NCI-H1092 treated with DMSO at 0.1 percent for 48 hours (cell line): ENCODE measurements at places on chromosomes 2 and 18.
A peak's percentile ranks its signal among the peaks of the same experiment; 100 is the strongest.

DNA sequence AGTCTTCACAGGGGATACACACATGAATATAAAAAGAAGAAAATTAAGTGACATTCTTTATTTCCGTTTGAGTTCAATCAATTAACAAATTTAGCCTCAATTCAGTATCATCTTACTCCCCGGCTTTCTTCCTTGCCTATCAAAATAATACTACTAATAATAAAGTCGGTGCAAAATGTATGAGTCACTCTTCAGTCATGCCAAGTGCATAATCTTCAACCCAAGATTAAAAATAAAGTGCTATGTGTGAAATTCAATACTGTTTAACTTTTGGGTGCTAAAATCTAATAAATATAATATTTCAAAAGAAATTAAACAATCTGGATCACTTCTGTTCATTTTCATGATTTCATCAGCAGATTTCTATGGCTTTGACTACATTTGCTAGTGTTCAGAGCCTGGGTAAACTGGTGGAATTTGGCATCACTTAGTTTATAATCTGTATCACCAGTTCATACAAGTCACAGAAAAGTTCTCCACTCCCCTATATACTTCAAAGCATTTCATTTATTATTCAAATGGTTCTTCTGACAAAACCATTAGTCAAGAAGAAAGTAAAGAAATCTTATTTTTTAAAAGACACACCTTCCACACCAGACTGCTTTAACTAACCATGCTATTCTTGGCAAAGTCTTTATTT is 183.6 kb downstream of the THADA start:
- no peak for DNase-seq

- DNase-seq = no peak
These were observed 420.2 kb downstream of the THSD7B start for GRCh38 chr2:137185378-137186078.

DNA sequence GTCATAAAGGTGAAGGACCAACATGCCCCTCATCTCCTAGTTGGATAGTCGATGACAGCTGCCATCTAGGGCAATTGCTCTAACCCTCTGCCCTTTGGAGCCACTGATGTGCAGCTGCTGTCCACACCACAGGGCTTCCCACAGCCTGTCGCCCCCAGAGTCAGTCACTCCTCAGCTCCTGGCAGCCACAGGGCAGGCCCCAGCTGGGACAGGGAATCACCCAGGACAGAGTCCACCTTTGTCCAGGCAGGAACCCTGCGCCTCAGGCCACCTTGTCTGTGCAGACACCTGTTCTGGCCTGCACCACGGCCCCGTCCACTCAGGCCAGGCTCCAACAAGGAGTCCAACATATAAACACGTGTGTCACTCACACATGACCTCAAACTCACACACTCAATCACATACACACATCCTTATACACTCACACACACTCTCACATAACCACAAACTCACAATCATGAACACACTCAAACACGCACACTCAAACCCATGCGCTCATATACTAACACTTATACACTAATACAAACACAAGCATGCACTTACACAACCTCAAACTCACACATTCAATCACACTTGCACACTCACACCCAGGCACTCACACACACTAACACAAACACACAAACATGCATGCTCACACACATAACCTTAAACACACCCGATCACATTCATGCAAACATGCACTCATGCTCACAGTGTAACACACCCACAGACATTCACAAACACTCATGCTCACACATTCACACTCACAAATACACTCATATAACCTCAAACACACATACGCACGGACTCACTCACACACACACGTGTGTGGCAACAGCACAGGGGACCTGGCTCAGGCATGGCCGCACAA is 29.7 kb downstream of the HDAC4 start:
- DNase-seq = no peak

DNA sequence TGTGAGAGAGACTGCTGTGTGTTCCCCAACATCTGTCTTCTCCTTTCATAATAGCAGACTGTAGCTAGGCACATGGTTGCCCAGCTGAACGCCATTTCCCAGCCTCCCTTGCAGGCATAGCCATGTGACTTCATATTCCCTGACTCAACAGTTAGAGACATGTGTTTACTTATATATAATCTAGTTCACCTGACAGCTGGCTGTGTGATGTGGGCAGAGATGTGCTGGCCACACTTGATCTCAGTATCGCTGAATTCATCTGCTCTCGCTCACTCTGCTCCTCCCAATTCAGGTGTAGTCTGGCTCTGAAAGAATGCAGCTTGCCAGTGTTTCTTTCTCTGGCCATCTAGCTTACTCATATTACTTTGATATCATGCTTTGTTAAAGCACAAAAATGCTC is 52.3 kb upstream of the SEC11C start:
- DNase-seq = no peak

DNA sequence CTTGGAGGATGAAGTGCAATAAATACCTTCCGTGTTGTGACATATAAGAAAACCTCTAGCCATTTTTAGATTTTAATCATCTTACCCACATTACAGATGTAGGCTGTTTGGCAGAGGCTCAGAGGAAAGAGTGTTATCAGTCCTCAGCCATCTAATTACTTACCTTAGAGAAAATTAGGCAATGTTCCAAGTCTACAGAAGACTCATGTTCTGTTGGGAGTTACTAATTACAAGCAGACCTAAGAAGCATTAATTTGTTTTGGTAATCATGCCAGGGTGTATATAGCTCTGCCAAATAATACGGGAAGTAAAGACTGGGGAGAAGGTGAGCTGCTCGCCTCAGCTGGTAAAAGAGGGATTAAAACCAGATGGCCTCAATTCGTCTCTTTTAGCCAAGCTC is 125.8 kb upstream of the PGAP1 start:
- peak; percentile 9 for DNase-seq

DNA sequence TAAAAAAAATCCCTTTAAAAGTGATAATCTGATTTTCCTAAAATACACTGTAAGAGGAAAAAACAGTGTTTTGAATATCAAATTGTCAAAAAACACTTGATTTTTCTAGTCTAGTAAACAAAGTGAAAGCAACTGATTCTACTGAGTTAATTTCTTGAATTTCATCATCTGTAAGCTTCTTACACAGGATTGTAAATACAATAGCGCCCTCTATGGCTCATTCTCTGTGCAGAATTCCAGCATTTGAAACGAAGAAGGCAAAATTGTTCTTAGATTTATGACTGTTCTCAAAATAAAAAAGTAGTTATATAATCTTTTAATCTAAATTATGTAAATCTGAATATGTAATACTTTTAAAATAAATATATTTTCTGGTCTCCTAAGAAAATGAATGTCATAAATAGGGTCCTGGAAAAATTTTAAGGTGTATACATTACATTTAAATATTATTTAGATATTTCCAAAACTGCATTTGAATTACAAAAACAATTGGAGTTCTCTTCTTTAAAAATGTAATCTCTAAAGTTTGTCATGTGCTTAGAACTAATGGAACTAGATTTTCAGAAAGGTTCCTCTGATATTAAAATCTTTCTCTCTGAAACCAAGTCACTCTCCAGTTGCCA is 176.9 kb upstream of the MC4R start:
- peak; percentile 86 for DNase-seq

DNA sequence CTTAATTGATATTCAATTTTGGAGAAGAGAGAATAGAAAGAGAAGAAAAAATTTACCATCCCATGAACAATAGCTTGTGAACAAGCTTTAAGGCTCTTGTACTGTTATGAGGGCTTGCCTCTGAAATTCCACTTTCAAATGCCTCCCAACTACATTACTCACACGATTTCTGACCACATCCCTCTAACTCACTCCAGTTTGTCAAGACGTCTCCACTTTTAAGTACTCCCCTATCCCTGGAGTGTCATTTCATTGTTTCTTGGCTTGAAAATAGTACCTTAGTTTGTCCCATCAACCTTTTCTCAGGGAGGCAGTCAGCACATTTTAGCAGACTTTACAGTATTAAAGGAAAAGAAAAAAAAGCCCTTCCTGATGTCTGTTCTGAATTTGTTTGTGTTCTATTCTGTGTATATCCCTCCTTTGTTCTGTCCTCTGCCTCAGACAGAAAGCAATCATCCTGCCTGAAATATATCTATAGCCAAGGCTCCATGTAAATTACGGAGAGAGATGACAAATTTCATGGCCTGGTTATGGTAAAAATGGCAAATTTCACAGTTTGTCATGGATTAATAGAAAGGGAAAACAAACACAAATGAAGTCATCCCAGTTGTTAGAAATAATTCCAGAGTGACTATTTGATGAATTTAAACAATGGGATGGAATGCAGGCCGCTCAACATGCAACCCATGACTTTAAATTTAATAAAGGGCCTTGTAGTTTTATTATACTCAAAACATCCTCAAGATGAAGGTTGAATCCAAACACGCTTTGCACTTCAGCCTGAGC is 228.8 kb downstream of the ETAA1 start:
- DNase-seq = no peak

GRCh38 chr2:156592809-156593593 is 156.8 kb downstream of the GPD2 start:
- DNase-seq = no peak

GRCh38 chr18:56987236-56987635 is 159.7 kb upstream of the BOD1L2 start:
- DNase-seq = no peak

DNA sequence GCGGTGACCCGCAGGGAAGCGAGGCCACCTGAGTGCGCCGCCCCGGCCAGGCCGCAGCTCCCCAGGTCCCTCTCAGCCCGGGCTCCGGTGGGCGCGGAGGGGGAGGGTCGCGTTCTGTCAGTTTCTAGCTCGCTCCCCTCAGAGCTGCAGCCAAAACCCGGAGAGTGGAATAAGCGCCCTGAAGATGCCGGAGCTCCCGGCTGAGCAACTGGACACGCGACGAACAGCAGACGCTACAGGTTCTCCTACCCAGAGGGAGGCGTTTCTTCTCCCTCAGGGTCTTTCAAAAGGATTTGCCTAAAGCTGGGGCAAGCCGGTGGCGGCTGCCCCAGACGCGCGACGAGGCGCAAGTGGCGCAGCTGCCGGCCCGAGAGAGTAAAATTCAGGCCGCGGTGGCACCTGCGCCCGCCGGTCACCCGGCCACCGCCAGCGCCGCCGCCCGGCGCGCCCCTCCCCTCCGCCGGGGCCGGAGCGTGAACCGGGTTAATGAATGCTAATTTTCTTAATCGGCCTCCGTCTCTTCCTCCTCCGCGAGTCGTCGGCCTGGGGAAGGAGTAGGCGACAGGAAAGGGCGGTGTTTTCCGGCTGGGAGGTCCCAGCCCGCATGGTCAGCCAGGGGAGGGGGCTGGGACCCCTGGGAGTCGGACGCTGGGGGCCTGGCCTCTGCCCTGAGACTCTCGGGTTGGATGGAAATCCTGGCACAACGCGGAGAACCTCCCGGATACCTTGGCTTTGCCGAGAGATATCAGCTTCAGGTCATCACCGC is 845 bp upstream of the CDC42EP3 start:
- DNase-seq = peak; percentile 77

- no peak for DNase-seq
These were observed 63.0 kb upstream of the COX7A2L start for GRCh38 chr2:42424033-42424432.

GRCh38 chr2:54512663-54513362 is 56.7 kb downstream of the SPTBN1 start:
- DNase-seq = no peak

DNA sequence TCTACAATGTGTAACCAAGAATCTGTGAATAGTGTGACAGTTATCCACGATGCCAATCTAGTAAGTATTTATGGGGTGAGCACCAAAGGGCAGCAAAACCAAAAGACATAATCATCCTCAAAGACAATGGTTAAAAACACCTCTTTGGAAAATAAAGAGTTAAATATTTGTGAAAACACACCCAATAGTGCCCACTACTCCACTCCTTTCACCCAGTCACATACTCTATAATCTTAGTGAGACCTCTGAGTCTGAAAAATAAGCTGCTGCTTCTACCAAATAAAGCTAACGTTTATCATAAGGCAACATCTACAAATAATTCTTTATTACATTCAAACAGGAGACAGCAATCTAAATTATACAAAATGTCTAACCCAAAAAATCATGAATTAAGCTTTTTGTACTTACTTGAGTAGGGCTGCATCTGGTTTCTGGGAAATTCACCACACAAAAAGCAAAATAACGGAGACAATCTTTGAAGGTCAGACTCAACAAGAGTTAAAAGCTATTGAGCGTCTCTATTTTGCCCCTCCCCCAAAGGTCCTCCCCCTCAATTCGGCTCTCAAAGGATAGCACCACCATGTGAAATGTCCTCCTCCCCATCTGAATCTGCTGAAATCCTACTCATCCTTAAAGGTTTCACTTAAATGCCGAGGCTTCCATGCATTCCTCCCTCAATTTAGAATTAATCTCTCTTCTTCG is 2.0 kb downstream of the RAPH1 start:
- DNase-seq = no peak

DNA sequence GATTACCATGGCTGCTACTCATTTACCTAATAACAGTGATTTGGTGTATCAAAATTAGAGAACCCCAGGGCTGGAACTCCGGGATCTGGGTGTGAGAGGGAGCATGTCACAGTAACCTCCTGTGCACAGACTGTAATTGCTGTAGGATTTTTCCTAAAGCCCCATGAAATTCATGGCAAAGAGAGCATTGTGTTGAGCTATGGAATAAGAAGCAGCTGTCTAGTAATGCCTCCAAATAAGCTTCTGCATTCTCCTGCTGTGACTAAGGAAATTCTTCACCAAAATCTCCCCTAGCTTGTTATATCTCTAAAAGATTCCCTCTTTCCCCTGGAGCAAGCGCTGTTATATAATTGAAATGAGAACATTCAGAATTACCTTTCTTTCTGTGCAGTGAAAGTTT is 158.1 kb upstream of the SPATS2L start:
- no peak for DNase-seq

- DNase-seq = no peak
These were observed 11.1 kb upstream of the TLK1 start for GRCh38 chr2:171171808-171172207.

DNA sequence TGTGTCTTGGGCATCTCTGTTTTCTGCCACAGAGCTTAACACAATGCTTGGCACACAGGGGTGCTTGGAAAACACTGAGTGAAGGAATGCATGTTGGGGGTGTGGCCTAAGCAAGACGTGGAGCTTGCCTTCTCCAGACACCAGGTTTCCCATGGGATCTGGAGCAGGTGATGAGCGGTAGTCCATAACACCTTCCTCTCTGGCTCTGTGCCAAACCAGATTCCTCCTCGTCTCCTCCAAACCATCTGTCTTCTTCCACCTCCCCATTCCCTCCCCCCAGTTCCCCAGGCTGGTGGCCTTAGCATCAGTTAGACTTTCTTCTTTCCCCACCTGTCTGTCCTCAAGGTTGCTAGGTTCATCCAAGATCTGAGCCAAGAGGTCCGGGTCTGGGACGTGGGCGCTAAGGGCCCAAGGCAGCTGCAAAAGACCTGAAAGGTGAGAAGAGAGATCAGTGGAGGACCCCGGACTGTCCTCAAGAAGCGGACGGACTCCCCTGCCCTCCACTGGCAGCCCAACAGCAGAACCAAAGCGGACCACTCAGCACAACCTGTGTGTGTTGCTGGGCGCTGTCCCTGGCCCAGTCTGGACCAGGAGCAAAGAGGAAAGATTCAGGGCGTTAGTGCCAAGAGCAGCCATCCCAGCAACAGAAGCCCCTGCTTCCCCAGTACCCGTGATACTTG is 1.2 kb upstream of the ITM2C start:
- no peak for DNase-seq

GRCh38 chr2:119106301-119106897 is 52.2 kb downstream of the C1QL2 start:
- no peak for DNase-seq

GRCh38 chr2:112343827-112344585 is 68.6 kb downstream of the ZC3H6 start:
- no peak for DNase-seq
